Neural progenitor cell (in vitro differentiated cells): ENCODE measurements at places on chromosomes 13 and 19.

GRCh38 chr19:56101746-56102535, 19.2 kb downstream of the ZNF787 start:
- no peak for DNase-seq

- no peak for DNase-seq
Measured at GRCh38 chr19:7444042-7444441, 44.8 kb downstream of the PEX11G start.

DNA sequence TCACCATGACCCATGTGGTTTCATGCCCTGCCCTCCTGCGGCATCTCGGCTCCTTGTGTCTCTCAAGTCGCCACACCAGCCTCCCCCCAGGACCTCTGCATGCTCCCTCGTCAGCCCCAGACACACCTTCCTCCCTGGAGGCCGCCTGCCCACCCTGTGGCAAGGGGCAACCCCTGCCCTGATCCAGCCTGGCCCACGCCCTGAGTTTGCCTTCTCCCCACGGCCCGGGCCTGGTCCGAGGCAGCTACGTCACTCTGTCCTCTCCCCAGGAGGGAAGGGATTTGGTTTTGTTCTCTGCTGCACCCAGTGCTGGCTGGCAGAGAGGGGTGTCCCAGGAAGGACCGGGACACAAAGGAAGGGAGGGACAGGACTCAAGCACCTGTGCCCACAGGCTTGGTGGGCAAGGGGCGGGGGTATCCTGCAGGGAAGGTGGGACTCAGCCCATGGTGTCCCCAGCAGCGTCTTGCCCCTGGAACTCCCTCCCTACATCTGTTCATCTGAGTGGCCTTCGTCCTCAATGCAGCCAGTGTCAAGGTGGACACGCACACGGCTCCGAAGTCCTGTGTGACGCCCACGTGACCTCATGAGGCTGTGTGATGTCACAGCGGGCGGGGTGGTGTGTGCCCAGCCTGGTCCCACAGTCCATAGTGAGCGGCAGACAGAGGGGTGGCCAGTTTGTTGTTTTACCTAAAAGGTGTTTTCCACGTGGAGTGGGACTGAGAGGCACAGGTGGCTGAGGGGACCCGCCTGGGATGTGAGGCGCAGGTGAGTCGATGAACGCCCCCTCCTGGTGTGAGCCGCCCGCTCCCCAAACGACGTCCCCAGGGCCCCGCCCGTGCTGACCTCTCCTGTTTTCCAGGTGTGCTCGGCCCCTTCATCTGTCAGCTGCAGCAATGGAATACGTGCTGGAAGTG, at the start of gene TEX29:
TSS of gene TEX29 (plus strand) at position 645 of the 914 bp plus-strand sequence. CDS start at position 894, 249 bp downstream.
- DNase-seq: no peak

DNA sequence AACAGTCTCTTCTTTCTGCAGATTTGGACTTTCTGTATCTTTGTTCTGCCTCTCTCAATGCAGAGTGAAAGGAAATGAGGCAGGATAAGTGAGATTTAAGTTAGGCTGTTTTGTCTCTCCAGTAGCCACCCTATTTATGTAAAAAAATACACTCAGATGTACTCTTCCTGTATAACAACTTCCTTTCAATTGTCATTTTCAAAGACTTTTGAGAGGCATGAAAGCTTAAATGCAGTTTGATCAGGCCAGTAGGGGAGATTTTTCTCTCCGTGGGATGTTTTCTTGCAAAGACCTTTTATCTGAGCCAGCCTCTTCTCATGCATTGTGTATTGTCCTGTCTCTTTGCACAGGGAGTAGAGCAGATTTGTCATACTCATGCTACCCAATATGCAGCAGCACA, 166.8 kb downstream of the SLITRK5 start:
- DNase-seq: peak; percentile 9

DNA sequence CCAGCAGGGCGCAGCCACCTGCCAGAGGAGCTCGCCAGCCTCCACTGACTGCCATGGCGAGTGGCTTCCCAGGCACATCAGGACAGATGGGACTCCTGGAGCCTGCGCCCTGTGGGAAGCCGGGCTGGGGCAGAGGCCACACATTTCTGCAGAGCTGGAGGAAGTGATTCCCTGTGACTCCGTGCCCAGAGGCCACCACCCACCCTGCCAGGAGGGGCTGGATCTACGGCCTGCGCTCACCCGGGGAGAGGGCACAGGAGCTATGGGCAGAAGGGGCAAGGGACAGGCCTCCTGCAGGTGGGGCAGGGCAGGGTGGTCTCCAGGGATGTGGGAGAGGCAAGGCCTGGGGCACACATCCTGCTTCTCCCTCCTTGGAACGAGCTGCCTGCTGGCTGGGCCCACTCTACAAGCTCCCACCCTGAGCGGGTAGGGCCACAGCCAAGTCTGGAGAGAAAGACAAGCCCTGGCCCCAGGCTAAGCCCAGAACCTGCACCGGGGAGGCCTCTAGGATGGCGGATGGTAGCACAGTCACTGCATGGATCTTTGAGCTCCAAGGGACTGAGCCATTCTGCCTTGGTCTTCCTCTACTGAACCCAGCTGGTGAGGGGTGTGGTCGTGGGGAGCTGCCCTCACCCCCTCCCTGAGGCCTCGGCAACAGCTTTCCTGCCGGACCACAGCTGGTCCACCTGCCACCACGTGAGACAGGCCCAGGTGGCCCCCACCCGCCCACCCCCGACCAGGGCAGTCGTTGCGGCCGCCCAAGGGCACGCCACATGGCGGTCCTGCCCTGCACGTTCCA, 40.6 kb downstream of the CEBPG start:
- DNase-seq: no peak

- no peak for DNase-seq
Measured at GRCh38 chr19:1962674-1963073, 21.7 kb downstream of the CSNK1G2 start.
